ENCODE measurements at places on chromosomes 5 and 9. TPM values are rescaled to one million over a fixed set of nuclear protein-coding genes. Genes with fewer than 3 reads are reported as not detected.

- H3K4me1 ChIP-seq: no peaks in the 10 kb centered on the region
- no peak overlapping the region for H3K27ac ChIP-seq
- peaks cover 3% of the 10 kb centered on the region for H3K27me3 ChIP-seq
- no peaks in the 10 kb centered on the region for H3K36me3 ChIP-seq
- DNase-seq: no peak
- no peak overlapping the region for H3K4me3 ChIP-seq
Observed at GRCh38 chr5:33736510-33736909, 155.3 kb downstream of the ADAMTS12 start.

DNA sequence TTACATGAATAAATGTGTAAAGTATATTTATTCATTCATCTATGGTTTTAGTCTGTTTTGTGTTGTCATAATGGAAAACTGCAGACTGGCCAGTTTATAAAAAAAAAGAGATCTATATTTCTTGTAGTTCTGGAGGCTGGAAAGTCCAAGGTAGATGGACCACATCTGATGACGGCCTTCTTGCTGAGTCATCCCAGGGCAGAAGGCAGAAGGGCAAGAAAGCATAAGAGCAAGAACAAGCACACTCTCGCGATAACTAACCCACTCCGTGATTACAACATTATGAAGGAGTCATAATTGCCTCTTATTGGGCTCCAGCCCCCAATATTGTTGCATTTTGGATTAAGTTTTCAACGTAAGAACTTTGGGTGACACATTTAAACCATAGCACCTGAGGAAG is 180.4 kb upstream of the DAB2 start:
- H3K27ac ChIP-seq: no peak overlapping the region
- no peak for DNase-seq
- H3K27me3 ChIP-seq: peaks cover 3% of the 10 kb centered on the region
- H3K36me3 ChIP-seq: no peaks in the 10 kb centered on the region

DNA sequence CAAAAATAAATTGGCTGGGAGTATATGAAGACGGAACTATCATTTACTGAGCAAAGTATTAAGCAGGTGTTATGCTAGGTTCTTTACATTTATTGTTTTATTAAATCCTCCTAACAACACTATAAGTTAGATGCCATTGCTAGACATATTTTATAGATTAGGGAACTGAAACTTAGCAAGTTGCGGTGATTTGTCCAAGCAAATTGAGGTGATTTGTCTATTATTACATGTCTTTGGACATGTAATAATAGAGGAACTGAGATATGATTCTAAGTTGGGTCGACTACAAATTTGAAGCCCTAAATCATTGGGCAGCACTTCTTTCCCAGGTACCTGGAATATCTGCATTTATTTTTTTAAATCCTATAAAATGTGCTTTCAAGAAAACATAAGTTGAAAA is 429.9 kb downstream of the GABRG2 start:
- no peak overlapping the region for H3K4me3 ChIP-seq
- no peaks in the 10 kb centered on the region for H3K27me3 ChIP-seq
- H3K4me1 ChIP-seq: no peaks in the 10 kb centered on the region
- DNase-seq: no peak
- H3K36me3 ChIP-seq: no peaks in the 10 kb centered on the region

DNA sequence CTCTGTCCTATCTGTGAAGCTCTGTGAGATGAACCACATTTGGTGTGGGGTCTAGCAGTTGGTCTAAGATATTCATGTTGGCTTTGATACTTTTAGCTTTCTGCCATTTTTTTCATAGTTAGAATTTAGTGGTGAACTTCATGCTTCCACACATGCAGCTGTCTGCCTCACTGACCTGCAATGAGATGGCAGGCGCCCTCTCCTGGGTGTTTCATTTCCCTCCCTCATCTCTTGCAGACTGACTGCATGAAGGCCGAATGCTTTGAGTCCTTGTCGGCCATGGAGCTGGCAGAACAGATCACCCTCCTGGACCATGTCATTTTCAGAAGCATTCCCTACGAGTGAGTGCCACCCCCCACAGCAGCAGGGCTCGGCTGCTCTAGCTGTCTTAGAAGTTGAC is 26.1 kb upstream of the CKMT2 start:
- H3K27me3 ChIP-seq: no peaks in the 10 kb centered on the region
- H3K27ac ChIP-seq: no peak overlapping the region
- no peaks in the 10 kb centered on the region for H3K4me1 ChIP-seq

DNA sequence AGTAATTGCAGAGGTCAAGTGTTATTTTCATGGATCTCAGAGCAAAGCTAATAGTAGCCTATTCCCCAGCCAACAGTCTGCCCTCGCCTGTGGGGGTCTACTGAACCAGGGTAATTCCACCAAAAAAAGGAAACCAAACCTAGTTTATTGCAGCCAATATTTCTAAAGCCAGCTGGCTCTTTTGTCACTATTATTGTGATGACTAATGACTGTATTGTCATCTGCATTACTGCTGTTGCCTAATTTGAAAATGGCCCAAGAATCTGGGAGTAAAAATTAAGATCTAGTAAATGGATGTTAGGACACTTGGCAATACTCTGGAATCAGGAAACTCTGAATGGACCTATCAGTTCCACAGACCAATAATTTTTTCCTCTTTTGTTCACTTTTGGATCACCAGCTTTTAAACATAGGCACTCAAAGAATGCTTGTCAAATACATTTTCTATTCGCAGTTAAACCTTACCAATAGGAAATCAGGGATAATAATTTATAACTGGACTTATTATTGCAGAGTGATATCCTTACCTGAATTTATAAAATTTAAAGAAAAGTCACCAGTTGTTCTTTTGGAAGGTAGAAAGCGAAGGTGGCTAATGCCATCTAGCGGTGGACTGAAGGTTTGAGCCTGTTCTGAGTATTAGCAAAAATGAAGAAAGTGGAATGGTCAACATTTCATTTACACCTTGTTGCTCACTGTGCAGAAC is 69.2 kb downstream of the SYK start:
- H3K36me3 ChIP-seq: no peaks in the 10 kb centered on the region
- H3K27ac ChIP-seq: no peak overlapping the region
- H3K27me3 ChIP-seq: peaks cover 7% of the 10 kb centered on the region
- peak; percentile 67 for DNase-seq
- no peak overlapping the region for H3K4me3 ChIP-seq

DNA sequence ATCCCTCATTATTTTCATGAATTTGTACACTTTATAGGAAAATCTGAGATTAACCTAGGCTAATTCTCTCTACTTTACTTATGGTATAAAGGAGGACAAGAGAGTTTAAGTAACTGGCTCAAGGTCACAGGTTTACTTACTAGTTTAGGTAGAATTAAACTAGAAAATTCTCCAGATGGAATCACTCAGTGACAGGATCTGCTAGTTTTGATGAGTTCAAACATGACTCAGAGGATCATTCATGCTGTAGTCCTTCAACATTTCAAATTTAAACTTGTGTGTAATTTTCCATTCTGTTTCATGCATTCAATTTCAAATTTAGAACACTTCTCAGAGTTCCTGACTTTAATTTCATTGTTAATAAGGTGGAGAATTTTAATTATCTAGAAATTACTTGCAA is 485.7 kb upstream of the TUSC1 start:
- no peaks in the 10 kb centered on the region for H3K36me3 ChIP-seq
- no peak overlapping the region for H3K27ac ChIP-seq
- no peak for DNase-seq
- no peaks in the 10 kb centered on the region for H3K4me1 ChIP-seq
- no peaks in the 10 kb centered on the region for H3K27me3 ChIP-seq

- H3K4me1 ChIP-seq: no peaks in the 10 kb centered on the region
- DNase-seq: no peak
- H3K27ac ChIP-seq: no peak overlapping the region
- H3K27me3 ChIP-seq: no peaks in the 10 kb centered on the region
- no peak overlapping the region for H3K4me3 ChIP-seq
Observed at GRCh38 chr5:159640446-159640845, 275.8 kb upstream of the ADRA1B start.

ORM2 gene
- total RNA-seq: not detected

OTP gene
- total RNA-seq: not detected

FOXD4L4 gene
- total RNA-seq: not detected
